Right hindlimb (tissue), 1 donor: ENCODE measurements at places on chromosomes 2 and 18.
A peak's percentile ranks its signal among the peaks of the same experiment; 100 is the strongest.

DNA sequence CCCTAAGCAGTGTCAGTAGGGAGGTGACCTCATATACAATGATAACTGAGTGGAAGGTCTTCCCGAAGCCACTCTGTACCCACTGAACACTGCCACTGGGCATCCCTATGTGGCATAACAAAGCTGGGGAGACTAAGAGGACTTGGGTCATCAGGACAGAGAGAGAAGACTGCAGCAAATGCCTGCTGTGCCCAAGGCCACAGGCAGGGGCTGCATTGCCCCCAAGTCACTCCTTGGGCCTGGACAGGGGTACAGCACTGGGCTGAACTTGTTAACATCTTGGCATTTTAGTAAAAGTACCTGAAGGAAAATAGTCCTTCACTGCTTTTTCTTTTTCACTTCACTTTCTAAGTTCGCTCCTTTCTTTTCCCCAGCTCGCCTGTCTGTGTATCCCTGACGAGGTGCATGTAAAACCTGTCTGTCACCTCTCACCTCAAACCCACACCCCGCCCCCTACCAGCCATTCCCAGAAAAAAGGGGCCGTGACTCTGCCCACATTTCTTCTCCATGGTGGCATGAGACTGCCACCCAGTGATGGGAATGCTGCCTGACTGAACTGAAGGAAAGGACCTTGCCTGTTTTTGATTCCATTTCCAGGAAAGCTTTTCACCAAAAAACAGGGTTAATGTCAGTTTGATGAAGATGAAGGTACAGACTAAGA, 62.9 kb downstream of the MTHFD2 start:
- DNase-seq, result no peak

GRCh38 chr2:55771612-55772011, 78.0 kb upstream of the PNPT1 start:
- DNase-seq, result no peak

DNA sequence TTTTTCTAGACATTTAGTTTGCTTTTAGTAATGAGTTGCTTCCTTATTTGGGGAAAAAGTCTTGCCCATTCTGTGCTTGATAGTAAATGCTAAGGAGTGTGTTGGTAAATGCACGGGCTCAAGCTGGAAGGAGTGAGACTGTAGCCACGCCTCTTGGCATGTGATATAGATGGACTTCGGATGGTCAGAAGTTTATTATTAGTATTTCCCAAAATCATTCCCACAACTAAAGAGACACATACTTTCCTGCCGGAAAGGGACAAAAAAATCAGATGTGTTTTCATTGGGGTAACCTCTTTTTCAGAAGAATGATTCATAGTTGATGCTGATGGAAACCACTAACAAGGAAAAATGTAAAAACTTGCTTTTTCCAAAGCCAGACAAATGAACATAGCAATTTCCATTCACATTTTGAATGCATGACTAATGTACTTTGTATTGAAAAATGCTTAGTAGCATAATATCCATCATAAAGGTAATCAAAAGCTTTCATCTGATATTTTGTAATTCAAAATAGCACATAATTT, 133.2 kb downstream of the ZNF532 start:
- peak; percentile 62 for DNase-seq

- no peak for DNase-seq
Observed at GRCh38 chr2:151176661-151177060, 85.0 kb downstream of the RBM43 start.

GRCh38 chr18:3666526-3667254, 216.7 kb downstream of the TGIF1 start:
- DNase-seq, result no peak
